ENCODE measurements at places on chromosomes 7 and 10.

- DNase-seq: no peak
Measured at GRCh38 chr7:78968951-78969350, 484.5 kb downstream of the MAGI2 start.

GRCh38 chr7:390761-391410 lies 100.9 kb downstream of the FOXL3 start:
- no peak for DNase-seq

- DNase-seq: no peak
Measured at GRCh38 chr10:31341552-31341951, 22.5 kb downstream of the ZEB1 start.

DNA sequence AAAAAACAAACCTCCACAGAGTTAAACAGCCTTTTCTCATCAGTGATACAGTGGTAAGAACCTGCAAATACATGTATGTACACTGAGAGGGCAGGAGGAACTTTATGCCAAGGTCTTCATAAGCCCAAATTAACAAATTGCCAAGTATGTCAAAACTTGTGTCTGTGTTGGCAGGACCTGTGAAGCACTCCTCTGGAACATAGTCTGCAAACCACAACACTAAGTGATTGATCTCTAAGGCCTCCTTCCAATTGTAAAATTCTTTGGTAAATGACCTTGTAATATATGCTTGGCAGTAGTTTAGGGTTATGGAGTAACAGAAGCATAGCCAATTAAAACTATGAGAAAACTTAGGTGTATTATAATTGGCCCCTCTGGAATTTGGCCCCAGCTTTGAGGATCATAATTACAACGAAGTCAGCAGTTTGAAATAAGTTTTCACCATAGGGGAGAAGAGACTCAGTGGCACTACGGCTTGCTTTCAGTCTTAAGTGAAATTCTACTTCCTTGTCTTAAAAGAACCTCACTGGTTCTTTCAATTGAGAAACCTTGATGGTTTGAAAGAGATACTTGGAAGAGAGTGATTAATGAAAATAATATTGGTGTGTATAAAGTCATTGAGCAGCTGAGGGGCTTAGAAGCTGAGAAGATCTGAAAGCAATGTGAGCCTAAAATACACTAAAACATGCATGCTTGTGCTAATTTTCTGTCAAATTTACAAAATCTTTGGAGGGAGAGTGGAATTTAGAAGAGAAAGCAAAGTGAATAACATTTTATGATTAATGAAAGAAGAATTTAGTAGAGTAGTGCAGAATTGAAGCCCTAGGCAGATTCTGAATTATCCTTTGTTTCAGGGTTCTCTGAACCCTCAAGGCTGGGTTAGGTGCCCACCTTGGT lies 57.6 kb downstream of the CNNM2 start:
- no peak for DNase-seq

DNA sequence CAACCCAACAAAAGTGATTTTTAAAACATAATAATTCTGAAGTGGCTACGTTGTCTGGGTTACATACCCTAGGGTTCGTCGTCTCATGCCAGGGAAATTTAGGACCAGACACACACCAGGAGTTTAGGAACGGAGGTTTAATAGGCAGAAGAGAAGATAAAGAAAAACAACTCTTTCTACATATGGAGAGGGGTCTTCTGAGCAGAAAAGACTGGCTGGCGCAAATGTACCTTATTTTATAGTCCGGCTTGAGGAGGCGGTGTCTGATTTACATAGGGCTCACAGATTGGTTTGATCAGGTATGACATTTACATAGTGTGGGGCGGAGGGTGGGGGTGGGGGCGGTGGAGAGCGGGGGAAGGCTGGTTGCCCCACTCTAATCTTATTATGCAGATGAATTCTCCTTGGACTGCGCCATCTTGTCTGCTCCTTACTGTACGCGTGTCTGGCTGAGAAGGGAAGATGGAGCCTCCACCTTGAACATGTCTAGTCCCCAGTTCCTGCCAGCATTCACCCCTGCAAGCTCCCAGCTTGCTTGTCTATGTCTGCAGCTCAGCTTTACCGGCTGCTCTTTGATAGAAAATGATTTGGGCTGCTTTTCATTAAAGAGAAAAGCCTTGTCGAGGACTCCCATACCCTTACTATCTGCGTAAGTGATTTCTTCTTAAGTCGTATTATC lies 98.7 kb downstream of the RALA start:
- DNase-seq: no peak

DNA sequence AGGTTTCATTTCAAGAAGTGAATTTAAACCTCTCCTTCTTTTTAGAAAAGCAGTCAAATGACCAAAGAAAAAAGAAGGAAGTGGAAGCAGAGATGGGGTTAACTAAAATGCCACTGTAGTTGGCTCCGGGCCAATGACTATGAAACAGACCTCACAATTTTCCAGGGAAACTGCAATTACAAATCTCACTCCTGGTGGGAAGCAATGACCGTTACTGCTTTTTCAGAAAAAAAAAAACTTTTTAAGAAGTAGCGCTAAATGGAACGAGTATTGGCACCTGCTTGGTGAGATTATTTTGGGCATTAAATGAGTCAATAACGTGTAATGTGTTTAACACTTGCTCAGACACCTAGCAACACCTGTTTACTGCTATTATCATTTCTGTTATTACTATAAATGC lies 1.2 kb downstream of the SFRP4 start:
- DNase-seq: peak; percentile 27

- no peak for DNase-seq
Measured at GRCh38 chr7:131302876-131303707, 24.6 kb upstream of the MKLN1 start.

- DNase-seq: no peak
Measured at GRCh38 chr7:144516729-144517525, 113.4 kb upstream of the NOBOX start.

DNA sequence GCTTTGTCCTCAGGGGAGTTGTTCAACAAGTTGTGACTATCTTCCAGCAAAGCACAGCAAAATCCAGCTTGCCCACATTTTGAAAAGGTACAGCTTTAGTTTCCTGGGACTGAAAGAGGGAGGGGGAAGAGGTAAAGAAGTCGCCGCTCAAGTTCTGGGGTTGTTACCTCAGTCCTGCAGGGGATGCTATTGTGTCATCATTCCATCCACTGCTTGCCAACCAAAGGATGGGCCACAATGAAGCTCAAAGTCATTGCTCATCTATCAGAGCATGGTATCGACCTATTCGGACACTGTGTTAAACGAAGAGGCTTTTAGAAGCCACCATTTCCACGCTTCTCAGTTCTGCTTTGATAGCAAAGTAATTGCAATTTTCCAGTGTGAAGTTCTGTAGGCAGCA lies 34.3 kb downstream of the NPY start:
- DNase-seq: no peak

- no peak for DNase-seq
Measured at GRCh38 chr10:12833451-12833850, 168.1 kb downstream of the CCDC3 start.

DNA sequence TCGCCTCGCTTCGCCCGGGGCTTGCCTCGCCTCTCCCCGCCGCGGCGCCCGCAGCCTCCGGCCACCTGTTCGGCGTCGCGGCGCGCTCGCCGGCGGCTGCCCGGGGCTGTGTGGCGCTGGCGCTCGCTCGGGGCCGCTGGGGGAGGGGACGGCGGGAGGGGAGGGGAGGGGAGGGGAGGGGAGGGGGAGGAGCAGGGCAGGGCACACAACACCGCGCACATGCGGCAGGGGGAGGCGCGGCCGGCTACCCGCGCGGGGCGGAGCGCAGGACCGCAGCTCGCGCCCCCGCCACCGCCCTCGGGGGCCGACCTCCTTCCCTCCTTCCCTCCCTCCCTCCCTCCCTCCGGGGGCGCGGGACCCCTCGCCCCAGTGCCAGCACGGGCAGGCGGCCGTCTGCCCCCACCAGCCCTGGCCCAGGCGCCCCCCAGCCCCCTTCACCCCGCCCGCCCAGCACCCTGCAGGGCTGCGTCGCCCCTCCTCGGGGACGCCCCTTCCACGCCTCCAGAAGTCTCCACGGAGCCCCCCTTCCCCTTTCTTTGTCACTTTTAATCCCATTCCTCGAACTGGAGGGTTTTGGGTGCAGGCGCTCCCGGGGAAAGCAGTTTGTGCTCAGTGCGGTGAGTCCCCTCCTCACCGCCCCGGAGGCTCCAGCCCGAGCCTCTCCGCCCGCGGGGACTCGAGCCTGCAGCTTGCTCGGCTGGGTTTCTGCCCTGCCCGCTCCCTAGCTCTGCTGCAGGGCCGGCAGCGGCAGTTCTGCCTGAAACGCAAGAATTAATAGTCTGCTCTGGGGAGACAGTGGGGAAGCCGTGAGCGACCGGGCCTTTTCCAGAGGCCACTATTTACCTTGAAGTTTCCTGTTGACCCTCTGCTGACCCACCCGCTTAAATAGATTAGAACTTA lies at the start of gene PARD3:
PARD3 (minus strand) TSS at position 112 of the 900 bp plus-strand sequence. CDS start 301 bp downstream, outside the sequence.
- DNase-seq: peak; percentile 68

GRCh38 chr7:23714150-23714464 lies 4.1 kb downstream of the STK31 start:
- DNase-seq: no peak

- peak; percentile 65 for DNase-seq
Measured at GRCh38 chr10:124626759-124627380, 117.3 kb downstream of the FAM53B start.

DNA sequence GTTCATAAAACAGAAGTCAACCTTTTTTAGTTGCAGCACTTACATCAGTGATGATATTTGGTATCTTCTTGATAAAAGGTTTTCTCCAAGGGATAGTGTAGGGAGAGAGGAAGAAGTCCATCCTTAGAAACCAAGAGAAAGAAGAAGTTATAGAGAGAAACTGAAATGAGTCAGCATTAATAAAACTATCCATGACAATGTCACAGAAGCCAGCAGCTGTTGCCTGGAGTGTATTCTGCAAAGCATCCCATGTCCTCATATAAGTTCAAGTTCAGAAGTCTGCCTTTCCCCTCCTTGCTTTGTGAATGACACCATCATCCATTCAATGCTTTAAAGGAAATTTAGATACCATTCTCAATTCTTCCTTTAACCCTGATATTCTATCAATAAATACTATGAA lies 14.4 kb upstream of the COL1A2 start:
- DNase-seq: no peak

DNA sequence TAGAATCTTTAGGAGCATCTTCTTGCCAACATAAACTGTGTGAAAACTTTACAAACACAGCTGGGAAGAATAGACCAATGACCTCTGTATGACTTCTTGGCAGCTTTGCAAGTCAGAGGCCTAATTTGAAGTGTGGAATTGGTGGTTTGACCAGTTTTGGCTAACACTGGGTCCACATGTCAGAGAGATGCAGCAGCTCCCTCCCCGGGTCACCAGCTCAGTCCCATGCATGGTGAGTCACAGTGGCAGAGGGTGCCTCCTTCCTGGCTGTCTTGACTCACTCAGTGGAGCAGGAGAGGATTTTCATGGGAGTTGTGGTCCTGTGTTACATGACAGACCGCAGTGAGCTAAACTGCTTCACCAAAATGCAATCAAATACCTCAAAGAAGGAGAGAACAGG lies 8.2 kb upstream of the STARD3NL start:
- no peak for DNase-seq

DNA sequence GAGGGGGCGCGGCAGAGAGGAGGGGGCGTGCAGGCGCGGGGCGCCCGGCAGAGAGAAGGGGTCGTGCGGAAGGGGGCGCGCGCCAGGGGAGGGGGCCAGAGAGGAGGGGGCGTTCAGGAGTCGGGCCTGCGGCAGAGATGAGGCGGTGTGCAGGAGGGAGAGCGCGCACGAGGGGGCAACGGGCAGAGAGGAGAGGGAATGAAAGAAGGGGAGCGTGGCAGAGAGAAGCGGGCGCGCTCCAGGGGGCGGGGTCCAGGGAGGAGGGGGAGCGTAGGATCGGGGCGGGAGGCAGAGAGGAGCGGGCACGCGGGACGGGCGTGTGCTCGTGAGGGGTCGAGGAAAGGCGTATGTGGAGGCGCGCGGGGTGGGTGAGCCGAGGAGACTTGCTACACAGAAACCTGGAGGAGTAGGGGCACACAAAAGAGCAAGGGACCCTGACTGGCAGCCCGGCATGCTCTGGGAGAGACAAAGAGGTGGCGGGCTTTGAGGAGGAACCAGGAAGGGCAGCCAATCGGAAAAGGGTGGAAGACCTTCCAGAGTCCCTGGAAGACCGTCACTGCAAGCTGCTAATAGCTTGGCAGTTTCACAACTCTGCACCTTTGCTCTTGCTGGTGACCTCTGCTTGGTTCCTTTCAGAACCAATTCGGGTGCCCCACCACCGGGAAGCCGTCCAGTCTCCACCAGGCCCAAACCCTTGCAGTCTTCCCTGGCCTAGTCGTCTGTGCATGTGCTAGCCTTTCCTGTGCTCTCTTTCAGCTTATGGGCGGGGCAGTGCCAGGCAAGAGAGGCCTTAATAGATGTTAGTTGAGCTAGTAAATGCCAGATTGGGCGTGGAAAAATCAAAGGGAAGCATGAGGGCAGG lies 639 bp downstream of the DYDC2 start:
- peak; percentile 49 for DNase-seq

DNA sequence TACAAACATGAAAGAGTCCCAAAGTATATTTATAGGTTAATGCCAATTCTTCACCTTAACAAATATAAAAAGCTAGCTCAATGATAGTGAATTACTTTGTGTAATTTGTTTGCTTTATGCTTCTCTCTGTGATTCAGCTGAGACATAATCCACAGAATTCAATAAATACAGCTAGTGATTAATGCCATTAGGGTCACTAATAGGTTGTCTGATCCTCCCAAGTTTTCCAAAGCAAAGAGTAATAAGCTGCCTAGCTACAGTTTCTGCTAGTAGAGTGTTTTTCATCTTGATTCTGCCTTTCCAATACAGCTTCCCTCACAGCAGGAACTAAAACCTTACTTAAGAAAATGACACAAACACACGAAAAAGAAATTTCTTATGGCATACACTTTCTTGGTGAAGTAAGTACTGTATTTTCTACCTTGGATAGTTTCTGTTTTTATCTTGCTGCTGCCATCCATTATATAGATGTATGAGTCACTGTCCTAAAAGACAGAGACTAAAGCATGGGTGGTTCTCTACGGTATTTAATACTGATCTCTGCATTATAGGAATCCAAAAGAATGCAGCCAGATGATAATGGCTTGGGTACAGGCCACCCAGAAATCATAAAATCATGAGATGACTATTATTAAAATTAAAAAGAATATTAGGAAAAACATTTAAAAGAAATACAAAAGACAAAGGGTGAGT lies 170.0 kb downstream of the TPK1 start:
- DNase-seq: no peak

GRCh38 chr10:131431533-131431932 lies 120.0 kb upstream of the TCERG1L start:
- DNase-seq: no peak

DNA sequence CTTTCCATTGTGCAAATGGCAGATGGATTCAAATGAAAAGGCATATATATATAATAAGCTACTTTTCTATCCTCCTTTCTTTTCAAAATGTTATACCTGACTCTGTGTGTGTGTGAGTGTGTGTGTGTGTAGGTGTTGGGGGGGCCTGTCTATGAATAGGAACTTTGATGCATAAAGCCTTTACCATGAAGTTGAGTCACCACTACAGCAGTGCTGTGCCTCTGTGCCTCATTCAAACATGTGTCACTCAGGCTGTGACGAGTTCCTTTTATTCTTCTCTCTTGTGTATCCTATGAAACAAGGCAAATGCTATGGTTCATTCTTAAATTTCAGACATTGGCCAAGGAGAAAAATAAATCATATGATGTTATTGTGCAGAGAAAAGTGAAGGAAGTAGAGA lies 52.7 kb upstream of the DKK1 start:
- no peak for DNase-seq

- no peak for DNase-seq
Measured at GRCh38 chr10:49831352-49832035, 69.4 kb upstream of the OGDHL start.

GRCh38 chr7:143314127-143314526 lies 1.8 kb upstream of the CLCN1 start:
- DNase-seq: no peak

GRCh38 chr10:130188195-130189175 lies 52.3 kb downstream of the GLRX3 start:
- DNase-seq: no peak
